ENCODE measurements at places on chromosomes 3 and 15. TPM values are rescaled to one million over a fixed set of nuclear protein-coding genes. Genes with fewer than 3 reads are reported as not detected.

UPK1B gene
- total RNA-seq: 8.8 TPM

OR5K2 gene
- not detected for total RNA-seq

ACAN gene
- 4.0 TPM for total RNA-seq

C15orf61 gene
- total RNA-seq: 8.6 TPM

GOLGA8K gene
- not detected for total RNA-seq

SH3GL3 gene
- 4.3 TPM for total RNA-seq

SATB1 gene
- total RNA-seq: 49.2 TPM

TEX55 gene
- not detected for total RNA-seq

RLBP1 gene
- not detected for total RNA-seq

Measured in metanephros (tissue), 2 donors.